IMR-90 (cell line): ENCODE measurements at places on chromosomes 5 and 9.

DNA sequence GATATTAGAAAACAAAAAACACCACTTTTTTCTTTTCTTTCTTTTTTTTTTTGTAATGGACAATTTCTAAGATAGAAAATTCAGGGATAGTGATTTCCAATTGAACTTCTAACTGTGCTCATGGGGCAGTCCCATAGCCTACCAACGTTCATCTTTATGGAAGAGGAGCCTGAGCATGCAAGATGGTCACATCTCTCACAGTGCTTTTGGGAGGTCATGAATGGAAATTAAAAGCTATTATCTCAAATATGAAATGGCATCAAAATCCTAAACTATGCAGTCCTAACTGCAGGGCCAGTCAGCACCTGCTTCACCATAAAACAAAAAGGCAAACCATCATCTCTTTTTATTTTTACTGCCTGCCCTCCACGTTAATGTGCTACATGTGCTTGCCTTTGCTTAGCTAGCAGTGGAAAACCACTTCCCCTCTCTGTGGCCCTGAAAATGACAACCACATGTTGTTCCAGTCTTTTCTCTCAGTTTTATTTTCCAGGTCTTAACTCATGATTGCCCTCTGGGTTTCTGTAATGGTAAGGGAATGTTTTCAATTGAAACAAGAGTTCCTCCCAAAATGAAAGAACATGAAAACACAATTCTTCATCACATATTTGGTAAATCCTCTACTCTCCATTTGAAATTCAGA is 16.7 kb downstream of the IFNB1 start:
- peak; percentile 36 for DNase-seq

DNA sequence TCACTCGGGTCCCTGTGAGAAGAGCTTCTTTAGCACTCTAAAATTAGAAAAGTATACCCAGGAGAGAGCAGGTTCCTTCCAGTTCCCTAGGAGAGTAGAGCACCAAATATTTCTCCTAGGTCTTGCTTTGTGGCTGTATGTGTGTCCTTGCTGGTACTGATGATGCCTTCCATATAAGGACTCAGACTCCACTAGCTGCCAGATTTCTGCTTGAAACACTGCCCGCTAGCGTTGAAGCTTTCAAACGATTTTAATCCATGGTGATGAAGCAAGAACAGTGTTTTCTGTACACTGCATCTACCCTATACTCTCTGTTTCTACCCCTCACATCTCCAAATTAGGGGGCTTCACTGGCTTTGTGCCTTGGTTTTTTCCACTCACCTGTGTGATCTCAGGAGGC is 2.4 kb upstream of the SMC2 start:
- DNase-seq = peak; percentile 78

DNA sequence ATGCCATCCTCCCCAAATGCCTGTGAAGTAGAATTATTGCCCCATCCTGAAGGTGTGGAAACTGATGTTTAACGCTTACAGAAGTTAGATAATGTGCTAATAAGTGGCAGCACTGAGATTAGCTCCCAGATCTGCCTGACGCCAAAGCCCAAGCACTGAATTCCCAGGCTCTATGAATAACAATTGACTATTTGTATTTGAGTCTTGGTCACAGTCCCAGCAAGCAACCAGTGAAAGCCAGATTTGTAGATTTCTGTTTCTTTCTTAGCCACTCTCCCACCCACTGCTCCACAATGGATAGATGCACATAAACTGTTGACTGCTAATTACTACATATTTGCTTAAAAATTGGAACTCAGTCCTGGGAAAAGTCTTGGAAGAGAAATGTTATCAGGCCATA is 34.4 kb downstream of the FAM240B start:
- no peak for DNase-seq

DNA sequence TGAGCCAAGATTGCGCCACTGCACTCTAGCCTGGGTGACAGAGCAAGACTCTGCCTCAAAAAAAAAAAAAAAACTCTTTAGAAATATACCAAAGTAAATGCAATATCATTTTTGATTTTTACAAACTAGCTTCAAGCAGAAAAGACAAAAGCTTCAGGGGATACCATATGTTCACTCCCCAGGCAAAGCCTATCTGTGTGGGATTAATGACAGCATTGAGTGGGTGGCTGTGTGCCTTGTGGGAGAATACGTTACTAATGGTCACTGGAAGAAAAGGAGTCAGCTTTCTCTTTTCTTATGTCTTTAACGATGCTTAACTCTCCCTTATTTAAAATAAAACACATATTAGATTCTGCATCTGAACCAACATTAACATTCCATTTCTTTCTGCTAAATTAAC is 1.9 kb downstream of the PCA3 start:
- DNase-seq = no peak

DNA sequence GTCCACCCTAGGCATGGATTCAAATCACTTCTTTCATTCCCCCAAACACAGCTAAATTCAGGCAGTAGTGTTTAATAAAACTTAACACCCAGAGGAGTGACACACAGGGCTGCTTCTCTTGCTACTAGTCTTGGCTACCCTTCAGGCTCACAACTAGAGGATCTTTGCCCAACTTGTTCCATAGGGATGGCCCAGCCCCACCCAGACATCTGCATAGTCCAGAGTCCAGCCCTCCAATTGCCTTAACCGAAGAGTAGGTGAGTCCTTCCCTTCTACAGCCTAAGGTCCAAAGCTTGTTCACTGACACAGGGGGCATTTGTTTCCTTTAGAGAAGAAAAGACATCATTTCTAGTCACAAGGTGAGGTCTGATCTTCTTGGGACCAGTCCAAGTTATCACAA is 15.2 kb upstream of the RXFP3 start:
- no peak for DNase-seq

- no peak for DNase-seq
These were observed 192.7 kb downstream of the GOLPH3 start for GRCh38 chr5:31981361-31981945.

DNA sequence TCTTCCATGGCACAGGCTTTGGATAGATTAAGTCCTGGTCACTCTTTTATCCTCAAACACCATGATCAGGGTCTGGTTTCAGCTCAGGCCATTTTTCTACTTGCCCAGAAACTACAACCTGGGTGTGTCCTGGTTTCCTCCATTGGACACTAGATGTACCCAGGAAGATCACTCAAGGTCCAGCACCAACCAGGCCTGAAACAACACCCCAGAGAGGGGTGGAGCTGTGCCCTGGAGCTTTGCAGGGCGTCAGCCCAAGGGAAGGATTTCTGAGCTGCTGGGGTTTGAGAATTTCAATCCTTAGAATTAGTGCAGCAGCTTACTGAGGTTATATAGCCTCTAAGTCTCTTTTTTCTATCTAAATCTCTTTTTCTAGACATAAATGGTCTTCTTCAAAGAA is 722.0 kb downstream of the MTRR start:
- DNase-seq = no peak

DNA sequence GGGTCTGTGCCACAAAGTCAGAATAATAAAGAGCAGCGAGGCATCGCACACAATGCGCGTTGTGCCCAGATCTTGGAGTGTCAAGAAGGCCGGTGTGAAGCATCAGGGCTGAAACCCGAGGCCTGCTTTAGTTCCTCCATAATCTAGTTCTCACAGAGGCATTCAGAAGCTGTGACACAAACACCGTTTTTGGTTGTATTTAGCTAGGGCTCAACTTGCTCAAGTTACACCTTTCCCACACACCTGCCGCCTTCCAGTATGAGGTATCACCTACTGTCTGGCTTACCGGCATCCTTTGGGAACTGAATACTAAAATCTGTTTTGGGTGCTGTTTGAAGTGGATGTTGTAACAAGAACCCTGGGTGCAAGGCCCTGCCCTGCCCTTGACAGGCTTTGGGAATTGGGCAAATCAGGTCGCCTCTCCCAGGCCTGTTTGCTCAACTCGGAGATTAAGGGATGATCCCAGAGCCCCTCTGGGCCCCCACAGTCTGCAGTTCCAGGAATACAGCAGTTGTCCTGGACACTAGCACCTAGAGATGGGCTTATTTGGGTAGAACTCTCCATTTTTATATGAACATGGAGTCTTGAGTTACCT is 27.0 kb downstream of the SLC25A25 start:
- DNase-seq = no peak

GRCh38 chr5:173514661-173515060 is 101.8 kb downstream of the BOD1 start:
- DNase-seq = no peak

DNA sequence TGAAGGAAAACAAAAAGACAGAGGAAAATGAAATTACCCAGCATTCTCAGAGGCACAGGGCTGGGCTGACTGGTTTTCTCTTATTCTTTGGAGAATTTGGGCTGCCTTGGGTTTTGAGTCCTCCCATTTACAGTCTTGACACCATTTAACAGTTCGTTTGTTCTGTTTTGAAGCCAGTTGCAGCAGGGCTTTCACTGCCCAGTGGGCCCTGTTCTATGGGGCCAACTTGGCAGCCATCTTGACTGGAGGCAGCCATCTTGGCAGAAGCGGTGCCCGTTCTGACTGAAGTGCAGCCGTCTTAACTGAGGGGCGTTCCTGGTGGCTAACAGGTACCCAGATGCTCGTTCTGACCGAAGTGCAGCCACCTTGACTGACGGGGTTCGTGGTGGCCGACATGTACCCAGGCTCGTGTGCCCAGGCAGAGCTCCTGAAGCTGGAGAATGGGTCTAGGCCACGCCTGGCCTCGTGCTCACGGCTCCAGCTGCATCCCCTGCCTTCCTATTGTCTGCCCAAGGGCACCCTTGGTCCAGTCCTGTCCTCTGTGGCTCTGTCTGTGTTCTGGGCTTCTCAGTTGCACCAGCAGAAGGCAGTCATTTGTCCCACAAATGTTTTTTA is 164.4 kb downstream of the GAPVD1 start:
- DNase-seq = no peak

DNA sequence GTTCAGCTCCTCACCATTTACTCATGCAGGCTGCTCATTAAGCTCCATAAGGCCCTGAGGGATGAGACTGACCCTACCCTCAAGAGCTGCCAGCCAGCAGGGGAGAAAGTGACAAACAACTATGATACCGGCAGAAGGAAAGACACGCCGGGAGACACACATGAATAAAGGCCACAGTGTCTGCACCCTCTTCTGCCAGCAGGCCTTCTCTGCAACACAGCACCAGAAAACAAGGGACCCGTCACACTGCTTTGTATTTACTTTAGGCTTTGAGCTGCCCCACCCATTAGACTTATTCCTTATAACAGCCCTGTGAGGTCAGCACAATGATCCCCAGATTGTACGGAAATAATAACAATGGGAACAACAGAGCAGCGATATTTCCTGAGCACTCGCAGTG is 7.2 kb downstream of the GABBR2 start:
- DNase-seq = no peak

DNA sequence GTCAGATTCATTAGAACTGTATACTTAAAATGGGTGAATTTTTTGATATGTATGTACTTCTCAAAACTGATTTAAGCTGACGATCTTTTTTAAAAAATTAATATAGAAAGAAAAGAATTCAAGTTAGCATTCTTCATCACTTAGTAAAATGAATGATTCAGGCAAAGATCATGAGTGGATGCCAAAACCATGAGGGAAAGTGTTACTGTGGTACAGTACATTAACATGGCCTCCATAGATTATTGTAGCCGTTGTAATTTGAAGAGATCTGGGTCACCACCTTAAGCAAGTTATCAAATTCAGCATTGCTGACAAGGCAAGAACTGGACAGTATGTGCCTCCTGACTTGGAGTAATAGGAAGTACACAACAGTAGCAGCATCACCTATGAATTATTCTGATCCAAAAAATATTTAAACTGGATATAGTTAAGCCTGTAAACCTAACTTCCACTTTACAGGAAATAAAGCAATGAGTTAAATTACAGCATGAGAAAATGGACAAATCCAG is 29.7 kb downstream of the C9orf85 start:
- peak; percentile 60 for DNase-seq

- DNase-seq = no peak
These were observed 36.0 kb downstream of the NDUFS6 start for GRCh38 chr5:1836891-1837880.

- DNase-seq = no peak
These were observed 149.5 kb downstream of the SEMA5A start for GRCh38 chr5:9396285-9396770.
